Glutamatergic neuron (in vitro differentiated cells): ENCODE measurements at places on chromosomes 3 and 15.

DNA sequence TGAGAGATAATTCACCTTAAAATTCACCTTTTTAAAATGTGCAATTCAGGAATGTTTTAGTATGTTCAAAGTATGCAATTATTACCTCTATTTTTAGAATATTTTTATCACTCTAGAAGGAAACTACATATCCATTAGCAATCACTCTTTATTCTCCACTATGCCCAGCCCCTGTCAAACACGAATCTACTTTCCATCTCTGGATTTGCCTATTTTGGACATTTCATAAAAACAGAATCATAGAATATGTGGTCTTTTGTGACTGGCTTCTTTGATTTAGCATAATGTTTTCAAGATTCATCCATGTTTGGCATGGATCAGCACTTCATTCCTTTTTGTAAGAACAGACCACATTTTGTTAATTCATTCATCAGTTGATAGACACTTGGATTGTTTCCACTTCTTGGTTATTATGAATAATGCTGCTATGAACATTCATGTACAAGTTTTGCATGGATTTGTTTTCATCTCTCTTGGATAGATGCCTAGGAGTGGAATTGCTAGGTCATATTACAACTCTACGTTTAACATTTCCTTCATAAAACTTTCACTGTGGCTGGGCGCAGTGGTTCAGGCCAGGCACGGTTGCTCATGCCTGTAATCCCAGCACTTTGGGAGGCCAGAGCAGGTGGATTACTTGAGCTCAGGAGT, 12.7 kb downstream of the HMCES start:
- DNase-seq, result no peak

GRCh38 chr3:13647298-13648059, 98.6 kb downstream of the FBLN2 start:
- no peak for DNase-seq

DNA sequence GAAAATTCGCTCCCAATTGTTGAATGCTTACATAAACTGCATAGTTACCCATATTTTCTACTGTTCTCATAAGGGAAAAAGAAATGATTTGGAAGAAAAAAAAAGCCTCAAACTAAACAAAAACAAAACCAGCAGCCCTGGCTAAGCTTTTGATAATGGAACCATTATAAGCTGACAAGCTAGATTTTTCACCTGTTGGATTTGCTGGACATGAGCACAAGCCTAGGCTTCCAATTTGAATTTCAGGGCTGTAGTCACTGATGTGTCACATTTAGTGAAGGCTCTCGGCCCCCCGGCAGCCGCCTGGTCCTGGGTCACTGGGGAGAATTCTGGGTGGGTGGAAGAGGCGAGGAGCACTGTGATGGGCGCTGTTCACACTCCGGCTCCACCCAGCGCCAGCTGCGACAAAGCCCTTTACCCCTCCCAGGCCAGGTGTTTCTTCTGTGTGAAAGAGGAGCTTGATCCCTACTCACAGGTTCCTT, 4.6 kb downstream of the FBXL22 start:
- DNase-seq, result no peak

DNA sequence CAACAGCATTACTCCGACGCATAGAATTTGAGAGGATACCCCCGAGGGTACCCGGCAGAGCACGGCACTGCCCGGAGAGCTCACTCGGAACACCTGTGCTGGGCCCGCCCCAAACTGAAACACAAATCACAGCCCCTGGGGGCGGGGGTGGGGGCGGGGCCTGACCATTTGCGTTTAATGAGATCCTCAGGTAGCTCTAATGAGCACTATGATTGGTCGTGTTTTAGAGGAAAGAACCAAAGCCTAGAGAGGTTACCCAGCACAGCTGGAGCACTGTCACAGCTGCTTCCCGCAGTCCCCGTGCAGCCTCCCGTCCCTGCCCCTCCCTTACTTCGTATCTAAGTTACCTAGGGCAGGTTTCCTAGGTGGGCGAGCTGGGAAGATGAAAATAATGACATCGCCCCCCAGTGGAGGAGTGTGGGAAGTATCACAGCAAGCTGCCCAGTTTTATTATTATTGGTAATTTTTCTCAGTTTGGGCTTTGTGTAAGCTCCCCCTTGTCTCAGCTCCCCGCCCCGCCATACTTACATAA, 187.1 kb downstream of the PDE8A start:
- DNase-seq, result peak; percentile 28

GRCh38 chr3:72031581-72031980, 246.6 kb upstream of the PROK2 start:
- DNase-seq, result no peak

- peak; percentile 87 for DNase-seq
Measured at GRCh38 chr3:71875461-71875947, 90.6 kb upstream of the PROK2 start.

- no peak for DNase-seq
Measured at GRCh38 chr3:128320551-128321340, 145.9 kb downstream of the DNAJB8 start.

DNA sequence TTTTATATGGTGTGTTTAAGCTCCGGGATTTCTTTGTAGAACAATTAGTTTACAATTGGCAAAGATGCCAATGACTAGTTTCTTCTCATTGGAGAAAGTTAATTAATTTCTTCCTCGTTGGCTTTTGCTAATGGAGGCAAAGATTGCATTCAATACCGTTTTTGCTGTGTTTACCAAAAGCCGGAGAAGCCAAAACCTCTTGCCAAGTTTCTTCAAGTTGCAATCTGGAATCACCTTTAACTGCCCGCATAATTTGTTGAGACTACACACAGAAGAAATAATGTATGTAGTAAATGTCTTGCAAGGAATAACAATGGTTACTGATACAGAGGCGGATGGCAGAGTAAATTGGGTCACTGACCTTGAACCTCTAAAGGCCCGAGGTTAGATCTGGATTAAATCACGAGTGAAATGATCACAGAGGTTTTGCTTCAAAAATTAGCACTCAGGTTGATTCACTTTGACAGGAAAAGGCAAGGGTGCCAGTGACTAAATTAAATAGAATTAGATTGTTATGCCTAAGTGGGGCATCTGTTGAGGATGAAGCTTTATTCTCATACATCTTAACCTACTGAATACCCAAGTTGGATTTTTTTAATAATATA, 732.1 kb upstream of the NR2F2 start:
- no peak for DNase-seq

DNA sequence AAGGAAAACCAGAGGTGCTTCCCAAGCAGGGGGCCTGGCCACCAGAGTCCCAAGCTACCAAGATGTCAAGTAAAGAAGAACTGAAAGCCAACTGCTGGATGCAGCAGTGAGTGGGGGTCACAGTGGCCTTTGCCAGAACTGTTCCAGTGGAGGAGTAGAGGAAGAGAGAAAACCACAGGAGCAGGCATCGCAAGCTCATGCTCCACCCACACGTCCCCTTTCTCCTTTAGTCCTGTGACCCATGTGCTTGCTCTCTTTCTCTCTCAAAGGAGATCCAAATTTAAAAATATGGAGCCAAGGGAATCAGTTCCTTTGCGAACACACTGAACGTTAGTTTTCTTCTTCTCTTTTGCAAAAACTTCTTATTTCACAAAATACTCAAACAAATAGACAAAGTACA, 12.4 kb upstream of the ABHD2 start:
- DNase-seq, result no peak

GRCh38 chr3:42970557-42970956, 8.6 kb upstream of the GASK1A start:
- DNase-seq, result no peak

GRCh38 chr3:41579861-41580260, 380.6 kb downstream of the CTNNB1 start:
- DNase-seq, result no peak

- no peak for DNase-seq
Measured at GRCh38 chr15:94400526-94401298, 169.4 kb downstream of the MCTP2 start.

DNA sequence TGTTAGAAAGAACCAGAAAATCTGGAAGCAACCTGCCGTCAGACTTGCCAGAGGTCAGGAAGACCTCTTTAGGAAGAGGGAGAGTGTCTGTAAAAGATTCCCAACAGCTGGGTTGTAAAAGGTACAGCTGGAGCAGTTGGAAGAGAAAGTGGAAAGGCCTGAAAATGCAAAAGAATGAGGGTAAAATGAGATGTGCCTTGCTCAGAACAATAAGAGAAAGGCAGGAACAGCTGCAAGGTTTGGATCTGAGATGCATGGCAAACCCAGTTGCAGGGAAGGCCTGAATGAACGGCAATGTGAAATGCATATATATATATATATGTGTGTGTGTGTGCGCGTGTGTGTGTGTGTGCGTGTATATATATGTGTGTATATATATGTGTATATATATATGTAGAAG, 88.1 kb downstream of the ZIC1 start:
- no peak for DNase-seq

DNA sequence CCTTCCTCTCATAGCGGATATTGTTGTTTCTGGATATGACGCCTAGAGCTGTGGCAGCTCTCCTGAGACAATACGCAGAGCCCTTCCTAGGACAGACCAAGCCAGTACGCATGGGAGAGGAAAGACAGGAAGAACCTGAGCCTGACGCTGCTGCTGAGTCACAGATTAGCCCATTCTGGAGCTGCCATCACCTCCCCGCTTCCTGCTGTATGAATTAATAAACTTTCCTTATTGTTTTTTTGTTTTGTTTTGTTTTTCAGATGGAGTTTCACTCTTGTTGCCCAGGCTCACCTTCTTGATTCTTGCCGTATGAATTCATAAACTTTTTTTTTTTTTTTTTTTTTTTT, 67.0 kb downstream of the PPCDC start:
- DNase-seq, result no peak

GRCh38 chr3:105385819-105386508, 19.3 kb downstream of the ALCAM start:
- no peak for DNase-seq

GRCh38 chr3:10994306-10994705, 1.8 kb downstream of the SLC6A1 start:
- DNase-seq, result no peak

- no peak for DNase-seq
Measured at GRCh38 chr3:35965908-35966307, 326.6 kb downstream of the ARPP21 start.
